ENCODE measurements at places on chromosomes 6 and 20. TPM values are rescaled to one million over a fixed set of nuclear protein-coding genes. Genes with fewer than 3 reads are reported as not detected.

Gene AVP
- total RNA-seq: not detected

Gene HLA-B
- 244 TPM for total RNA-seq

Gene POLR1H
- total RNA-seq: 46.1 TPM

Gene NKAIN2
- total RNA-seq: not detected

Gene EMILIN3
- total RNA-seq: 0.17 TPM

Gene ELOVL2
- total RNA-seq: 1.0 TPM

Gene TMEM74B
- total RNA-seq: not detected

Gene HDAC2
- total RNA-seq: 50.3 TPM

Gene POPDC3
- 6.7 TPM for total RNA-seq

Gene NCOA3
- 23.1 TPM for total RNA-seq

Gene SLC32A1
- not detected for total RNA-seq

Gene EYS
- total RNA-seq: not detected

Gene TFAP2B
- total RNA-seq: not detected

Gene PIM1
- 22.8 TPM for total RNA-seq

Gene RBPJL
- not detected for total RNA-seq
